ENCODE measurements at places on chromosomes 6 and 20.
A peak's percentile ranks its signal among the peaks of the same experiment; 100 is the strongest.

DNA sequence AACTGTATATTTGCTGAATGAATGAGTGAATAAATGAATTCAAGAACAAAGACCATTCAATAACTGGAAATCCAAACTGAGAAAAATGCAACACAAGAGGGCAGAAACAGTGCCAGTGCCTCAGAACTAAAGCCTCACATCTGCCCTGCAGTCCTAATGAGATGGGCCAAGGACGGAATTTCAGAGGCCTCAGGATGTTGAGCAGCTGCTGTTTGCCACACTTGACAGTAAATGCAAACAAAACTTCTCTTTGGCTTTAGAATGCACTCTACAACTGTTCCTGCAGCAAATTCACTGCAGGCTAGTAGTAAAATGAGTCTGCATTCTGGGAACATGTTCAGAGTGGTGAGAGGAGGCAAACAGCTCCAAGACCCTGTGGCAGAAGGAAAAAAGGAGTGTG, 177.6 kb upstream of the LRFN2 start:
- no peak for DNase-seq

GRCh38 chr20:10671221-10671918, 2.4 kb downstream of the JAG1 start:
- DNase-seq, result peak; percentile 98

DNA sequence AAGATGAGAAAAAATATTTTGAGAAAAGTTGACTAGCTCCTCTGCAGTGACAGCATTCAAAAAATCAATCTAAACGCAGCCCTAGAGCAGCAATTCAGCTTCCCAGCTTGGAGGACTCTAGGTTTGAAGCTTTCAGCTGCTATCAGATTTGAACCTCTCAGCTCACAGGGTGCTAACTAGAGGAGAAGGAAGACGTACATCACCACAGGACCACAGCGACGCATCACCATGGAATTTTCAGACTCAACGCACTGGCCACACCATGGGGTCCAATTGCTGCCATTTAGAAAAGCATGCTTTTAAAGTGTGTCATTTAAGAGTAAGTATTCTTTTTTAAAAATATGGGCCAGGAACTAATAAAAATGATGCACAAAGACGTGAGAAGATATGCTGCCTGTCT, 45.0 kb upstream of the FUCA2 start:
- DNase-seq, result peak; percentile 11

DNA sequence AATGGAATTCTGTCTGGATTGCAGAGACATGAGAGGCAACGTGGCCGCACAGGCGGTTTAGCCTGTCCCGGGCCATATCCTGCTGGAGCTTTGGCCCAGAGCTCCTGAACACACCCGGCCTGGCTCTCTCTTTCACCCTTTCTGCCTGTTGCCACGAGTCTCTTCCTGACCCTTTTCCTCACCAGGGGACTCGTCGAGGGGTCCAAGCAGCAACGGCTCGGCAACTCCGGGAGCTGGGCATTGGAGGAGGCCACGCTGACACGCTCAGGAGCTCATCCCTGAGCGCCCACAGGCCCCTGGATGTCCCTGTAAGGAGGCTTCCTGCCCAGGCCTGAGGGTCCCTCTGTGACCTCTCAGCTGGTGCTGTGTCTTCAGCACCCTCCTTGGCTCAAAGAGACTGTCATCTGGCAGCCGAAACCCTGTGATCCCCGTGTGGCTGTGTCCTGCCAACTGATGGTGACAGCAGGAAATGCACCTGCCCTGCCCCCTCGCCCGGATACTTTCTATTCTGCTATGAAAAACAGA, 103.8 kb downstream of the RNASET2 start:
- no peak for DNase-seq

DNA sequence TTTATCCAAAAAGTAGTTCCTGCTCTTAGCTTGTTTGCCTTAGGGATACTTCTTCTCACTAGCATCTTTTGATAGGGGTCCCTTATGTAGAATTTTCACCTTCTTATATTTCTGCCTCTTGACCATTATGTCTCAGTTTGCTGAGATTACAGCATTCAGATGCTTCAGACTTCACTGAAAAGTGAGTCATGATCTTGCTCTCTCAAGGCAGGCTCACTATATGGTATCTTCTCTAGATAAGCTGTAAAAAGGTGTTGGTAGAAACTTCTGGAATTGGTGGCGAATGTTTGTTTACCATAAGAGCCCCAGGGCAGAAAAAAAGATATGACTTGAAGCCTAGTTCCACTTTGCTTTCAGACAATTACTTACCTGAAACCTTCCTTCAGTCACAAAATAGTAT, 19.7 kb downstream of the GTPBP2 start:
- no peak for DNase-seq

GRCh38 chr6:54058236-54058635, 53.0 kb upstream of the MLIP start:
- no peak for DNase-seq

- DNase-seq, result peak; percentile 29
Observed at GRCh38 chr6:83884523-83884922, 25.0 kb downstream of the CYB5R4 start.

DNA sequence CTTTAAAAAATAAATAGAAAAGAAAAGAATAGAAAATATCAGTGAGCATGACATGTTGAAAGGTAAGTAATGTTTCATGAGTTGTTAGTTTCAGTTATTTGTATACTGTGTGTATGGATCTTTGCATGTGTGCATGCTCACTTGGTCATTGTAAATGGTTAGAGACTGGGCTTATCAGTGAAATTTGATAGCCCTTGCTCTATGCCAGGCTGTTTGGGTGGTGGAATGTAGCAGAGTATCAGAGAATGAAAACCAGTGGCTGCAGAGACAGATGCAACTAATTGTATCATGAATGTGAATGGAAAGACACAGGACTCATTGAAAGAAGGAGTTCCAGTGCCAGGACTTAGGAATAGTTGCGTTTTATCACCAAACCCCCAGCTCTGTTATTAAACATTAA, 4.2 kb downstream of the GSTA2 start:
- no peak for DNase-seq

GRCh38 chr6:157873735-157874344, 50.8 kb downstream of the SNX9 start:
- peak; percentile 56 for DNase-seq

DNA sequence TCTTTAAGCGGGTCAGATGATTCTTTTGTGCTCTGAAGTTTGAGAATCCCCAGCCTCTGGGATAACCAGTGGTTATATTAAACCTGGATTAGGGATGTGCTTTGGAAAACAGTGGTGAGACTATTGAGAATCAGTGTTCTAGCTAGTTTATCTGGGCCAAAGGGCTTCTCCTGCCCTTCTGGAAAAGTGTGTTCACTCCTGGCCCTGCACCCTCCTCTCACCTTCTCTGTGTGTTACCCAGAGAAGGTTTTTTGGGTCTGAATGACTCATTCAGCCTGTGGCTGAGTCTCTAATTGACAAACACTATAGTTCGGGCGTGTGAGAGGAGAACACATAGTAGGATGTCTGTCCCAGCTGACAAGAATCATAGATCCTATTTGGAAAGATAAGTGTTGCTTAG, 66.7 kb downstream of the LRRC1 start:
- no peak for DNase-seq

GRCh38 chr20:4866429-4866828, 134.9 kb downstream of the SLC23A2 start:
- no peak for DNase-seq

DNA sequence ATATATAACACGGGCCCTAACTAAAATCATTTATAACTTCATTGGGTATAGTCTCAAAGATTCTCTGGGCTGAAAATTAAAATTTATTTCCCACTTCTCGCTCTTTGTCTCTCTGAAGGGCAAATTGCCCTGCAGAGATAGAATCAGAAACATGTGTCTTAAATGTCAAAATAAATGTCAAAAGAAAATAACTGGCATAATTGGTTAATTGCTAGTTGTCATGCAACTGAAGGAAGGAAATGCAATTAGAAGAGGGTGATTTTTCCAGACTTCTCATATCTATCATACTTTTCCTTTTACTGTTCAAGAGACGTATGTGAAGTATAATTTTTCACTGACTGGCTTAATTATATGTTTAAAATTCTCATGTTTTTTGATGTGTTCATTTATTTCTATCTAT, 80.3 kb upstream of the HMGCLL1 start:
- DNase-seq, result peak; percentile 34

DNA sequence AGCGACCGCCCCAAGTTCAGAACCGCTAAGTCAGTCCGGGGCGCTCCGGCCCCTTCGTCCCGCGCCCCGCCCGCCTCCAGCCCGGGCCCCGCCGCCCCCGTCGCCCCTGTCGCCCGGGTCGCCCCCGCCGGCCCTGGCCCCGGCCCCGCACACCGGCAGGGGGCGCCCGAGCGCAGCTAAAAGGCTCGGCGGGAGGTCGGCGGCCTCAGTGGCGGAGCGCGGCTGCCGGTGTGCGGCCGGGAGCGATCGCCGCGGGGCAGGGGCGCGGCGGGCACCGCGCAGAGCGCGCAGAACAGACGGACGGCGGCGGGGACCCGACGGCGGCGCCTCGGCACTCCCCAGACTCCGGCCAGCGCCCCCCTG, at the start of gene FNDC1:
FNDC1 (plus strand) TSS at position 208 of the 363 bp plus-strand sequence. CDS start 197 bp downstream, outside the sequence.
- DNase-seq, result no peak

DNA sequence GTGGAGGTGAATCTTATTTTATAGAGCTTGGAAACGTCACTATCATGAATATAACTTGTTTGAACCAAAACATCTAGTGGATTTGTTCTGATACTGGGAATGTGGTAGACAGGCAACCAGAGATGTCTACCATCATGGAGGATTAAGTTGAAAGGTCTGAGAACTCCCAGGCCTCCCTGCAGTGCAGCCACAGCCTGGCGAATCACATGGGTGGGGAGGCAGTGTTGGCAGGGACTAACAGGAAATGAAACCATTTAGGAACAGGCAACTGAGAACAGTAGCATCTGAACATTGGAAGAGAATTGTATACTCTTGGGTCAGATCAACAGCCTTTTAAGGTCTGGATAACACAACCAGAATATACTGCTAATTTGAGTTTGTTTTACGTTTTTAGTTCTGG, 22.3 kb upstream of the CEP162 start:
- DNase-seq, result no peak

- peak; percentile 73 for DNase-seq
Observed at GRCh38 chr6:43491750-43492661, 14.6 kb downstream of the TJAP1 start.

GRCh38 chr20:32004963-32005362, 5.3 kb upstream of the CCM2L start:
- peak; percentile 31 for DNase-seq

- DNase-seq, result no peak
Observed at GRCh38 chr6:18203786-18204185, 48.6 kb downstream of the KDM1B start.

DNA sequence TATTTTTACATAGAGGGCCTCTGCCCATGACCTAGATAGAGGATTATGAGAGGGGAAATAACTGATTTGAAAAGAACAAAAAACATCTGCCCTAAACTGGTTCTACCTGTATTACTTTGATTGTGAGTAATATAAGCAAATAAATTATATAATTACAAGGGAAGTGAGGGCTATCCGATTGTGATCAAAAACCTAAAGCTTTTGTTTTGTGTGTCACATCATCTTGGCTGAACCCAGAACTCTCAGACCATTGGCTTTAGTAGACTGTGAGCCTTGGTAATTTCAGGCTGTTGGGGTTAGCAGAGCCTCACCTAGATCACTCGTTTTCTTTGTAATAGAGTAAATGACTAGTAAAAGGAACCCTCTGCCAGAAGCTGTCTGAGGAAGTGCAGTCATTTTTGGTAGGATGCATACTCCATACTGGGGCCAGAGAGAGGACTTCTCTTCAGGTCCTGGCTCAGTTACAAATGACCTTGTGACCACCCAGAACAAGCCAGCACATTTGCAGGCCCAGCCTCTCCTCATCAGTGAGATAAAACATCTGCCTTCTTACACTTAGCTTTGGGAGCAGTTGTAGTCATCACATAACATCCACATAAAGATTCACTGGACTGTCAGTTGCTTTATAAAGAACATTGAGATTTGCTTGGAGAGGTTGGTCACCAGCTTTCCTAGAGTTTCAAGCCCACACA, 13.5 kb downstream of the STK35 start:
- no peak for DNase-seq

GRCh38 chr6:146884728-146885127, 286.0 kb downstream of the ADGB start:
- no peak for DNase-seq

DNA sequence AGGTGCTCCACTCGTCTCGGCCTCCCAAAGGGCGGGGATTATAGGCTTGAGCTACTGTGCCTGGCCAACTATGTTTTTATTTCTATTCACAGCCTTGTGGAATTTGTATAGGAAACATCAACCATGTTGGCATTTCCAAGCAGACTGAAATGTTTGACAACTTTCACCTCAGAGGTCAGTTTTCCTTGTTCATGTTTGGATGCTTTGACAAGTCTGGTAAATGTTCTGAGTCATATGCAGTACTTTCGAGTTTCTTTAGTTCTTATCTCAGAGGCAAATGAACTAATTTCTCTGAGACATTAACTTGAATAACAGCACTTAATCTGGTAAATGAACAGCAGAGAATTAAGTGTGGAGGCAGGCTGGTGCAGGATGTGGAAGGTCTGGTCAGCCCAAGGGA, 373.4 kb upstream of the SYNCRIP start:
- DNase-seq, result no peak

- DNase-seq, result no peak
Observed at GRCh38 chr6:37273690-37274089, 15.7 kb upstream of the TMEM217 start.

GRCh38 chr6:105892577-105893262, 193.4 kb upstream of the PRDM1 start:
- no peak for DNase-seq

DNA sequence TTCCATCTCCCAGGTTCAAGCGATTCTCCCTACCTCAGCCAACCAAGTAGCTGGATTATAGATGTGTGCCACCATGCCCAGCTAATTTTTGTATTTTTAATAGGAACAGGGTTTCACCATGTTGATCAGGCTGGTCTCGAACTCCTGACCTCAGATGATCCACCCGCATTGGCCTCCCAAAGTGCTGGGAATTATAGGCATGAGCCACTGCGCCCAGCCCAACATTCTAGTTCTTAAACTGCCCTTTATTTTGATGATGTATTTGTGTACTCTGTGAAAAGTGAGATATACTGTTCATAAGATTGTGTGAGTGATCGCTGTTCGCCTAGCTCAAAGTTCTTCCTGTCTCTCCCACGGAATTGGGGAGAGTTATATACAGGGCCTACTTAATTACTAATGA, 93.1 kb downstream of the HFE start:
- no peak for DNase-seq

- DNase-seq, result no peak
Observed at GRCh38 chr6:128389820-128390534, 130.4 kb downstream of the PTPRK start.

DNA sequence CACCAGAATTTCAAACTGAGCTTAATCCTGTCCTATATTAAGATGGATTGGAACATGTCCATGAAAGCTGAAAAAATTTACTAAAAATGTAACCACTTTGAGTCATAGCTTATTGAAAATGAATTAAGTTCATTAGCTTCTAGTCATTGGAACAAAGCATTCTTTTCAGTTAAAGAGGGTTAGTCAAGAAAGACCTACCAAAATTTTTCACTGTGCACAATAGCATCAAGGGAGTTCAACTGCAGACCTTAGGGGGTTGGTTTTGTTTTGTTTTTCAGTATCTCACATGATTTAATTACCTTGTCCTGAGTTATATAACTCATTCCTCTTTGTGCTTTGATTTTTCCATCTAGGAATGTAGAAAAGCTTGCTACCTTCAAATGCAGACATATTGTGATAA, 2.8 kb downstream of the SLC2A12 start:
- DNase-seq, result no peak

- no peak for DNase-seq
Observed at GRCh38 chr6:160764847-160765246, 62.8 kb downstream of the PLG start.
